Muscle of arm (tissue), 14 donors: ENCODE measurements at places on chromosomes 1 and 21.

- no peak for DNase-seq
These were observed 4.4 kb upstream of the MATN1 start for GRCh38 chr1:30727824-30728223.

GRCh38 chr1:198118134-198118533 is 38.7 kb upstream of the NEK7 start:
- peak; percentile 91 for DNase-seq

- no peak for DNase-seq
These were observed 43.7 kb downstream of the ARID4B start for GRCh38 chr1:235284231-235284769.

DNA sequence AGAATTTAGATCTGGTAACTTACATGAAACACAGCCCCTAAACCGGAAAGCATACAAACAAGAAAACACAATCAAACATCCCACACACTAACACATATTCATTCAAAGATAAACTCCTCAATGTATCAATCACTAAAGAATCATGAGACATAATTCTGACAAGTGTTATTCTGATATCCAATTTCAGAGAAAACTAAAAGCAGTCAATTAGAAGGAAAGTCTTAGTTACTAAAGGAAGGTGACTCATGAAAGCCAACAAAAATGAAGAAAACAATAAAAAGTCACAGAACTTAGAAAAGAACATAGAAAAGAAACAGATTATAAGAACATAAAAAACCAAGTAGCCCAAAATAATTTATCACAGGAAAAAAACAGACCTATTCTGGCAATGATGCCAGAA is 57.2 kb downstream of the ZZZ3 start:
- DNase-seq, result no peak

GRCh38 chr1:89672489-89673183 is 39.7 kb downstream of the LRRC8C start:
- no peak for DNase-seq

- DNase-seq, result no peak
These were observed 61.9 kb upstream of the TARDBP start for GRCh38 chr1:10950316-10951172.

- DNase-seq, result no peak
These were observed 62.4 kb downstream of the BACH1 start for GRCh38 chr21:29360799-29361765.

GRCh38 chr1:183285746-183286145 is 99.7 kb downstream of the LAMC2 start:
- DNase-seq, result no peak

GRCh38 chr1:8303876-8304275 is 14.0 kb upstream of the SLC45A1 start:
- DNase-seq, result no peak

- DNase-seq, result peak; percentile 5
These were observed 208.9 kb upstream of the C1orf174 start for GRCh38 chr1:4108758-4109627.

- DNase-seq, result no peak
These were observed 57.3 kb upstream of the STUM start for GRCh38 chr1:226491093-226491850.

DNA sequence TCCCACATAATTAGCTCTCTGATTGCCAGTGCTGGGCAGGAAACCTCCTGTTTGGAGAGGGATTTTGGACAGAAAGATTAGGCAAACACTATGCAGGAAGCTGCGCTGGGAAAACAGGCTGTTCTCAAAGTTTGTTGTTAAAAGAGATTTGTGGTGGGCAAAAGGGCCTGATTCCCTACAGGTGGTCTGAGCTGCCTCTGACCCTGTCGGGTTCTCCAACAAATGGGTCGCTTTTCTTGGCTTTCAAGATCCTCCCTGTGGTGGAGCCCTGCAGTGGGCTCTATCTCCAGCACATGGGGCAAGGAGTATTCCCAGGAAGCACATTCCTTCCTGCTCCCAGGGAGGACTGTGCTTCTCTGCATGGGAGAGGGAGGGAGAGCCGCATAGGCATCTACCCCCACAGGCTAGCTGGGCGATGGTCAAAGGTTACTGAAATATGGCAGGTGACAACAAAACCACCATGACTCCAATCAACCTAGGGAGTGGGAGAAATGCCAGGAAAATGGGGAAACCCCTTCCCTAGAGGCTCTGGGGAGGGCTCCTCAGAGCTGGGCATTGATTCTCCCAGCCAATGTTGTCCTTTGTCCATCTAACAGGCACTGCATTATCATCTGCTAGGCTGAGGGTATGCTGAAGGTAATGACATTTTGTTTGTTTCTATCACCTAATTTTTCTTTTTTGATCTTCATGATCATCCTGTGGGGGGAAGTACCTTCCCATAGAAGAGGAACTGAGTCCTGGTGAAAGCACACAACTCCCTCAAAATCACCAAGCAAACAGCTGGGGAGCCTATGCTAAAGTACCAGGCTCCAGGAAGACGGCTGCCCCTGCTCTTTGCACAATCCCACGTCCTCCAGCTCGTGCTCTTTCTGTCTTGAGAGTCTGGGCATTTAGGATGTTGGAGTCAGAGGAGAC is 85.3 kb downstream of the PLXNA2 start:
- DNase-seq, result no peak

DNA sequence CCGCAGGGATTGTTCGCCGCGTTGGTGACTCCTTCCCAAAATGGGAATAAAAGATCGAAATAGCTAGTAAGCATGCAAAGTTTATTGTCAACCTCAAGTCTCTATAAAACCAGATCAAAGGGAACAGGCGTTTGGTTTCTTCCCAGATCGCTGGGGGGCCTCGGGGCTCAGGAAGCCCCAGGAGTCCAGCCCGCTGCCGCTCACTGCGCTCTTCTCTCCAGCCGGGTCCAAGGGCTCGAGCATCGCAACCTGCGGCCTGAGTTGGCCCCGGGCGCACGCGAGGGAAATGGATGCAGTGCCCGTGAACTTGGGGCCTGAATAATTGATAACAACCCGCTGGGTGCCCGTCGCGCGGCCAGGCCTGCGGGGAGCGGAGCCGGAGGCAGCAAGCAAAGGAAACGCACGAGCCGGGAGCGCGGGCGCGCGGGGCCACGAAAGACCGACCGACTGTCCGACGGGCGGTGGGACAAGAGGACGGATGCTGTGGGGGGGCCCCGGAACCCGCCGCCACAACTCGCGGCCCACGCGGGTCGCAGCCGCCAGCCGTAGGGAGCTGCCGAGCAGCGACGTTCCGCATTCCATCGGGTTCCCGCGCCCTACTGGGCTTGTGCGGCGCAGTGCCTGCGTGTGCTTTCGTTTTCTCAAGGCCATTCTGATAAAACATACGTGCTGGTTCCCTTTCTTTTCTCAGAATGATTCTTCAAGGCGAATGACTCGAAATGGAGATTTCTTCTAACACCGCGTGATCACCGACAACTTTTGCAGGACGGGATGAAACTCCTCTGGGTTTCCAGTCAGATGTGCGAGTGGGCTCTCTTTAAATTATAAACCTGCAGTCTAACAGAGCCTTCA is 14.0 kb upstream of the ALX3 start:
- no peak for DNase-seq

- DNase-seq, result no peak
These were observed 19.9 kb downstream of the MX2 start for GRCh38 chr21:41381731-41382130.

DNA sequence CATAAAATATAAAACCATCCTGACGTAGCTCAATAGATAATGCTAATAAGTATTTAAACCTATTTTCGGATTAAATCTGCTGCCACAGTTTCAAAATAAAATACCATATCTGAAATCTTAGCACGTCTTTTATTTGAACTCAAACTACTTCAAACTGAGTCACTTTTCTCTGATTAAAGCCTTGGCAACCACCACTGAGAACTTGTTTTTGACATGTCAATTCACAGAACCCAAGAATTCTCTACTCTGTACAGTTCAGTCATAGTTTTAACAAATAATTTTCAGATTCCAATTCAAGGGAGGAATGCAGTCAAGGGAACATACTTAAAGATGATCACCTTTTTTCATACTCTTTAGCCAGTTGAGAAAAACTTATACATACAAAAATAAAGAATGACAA is 643.2 kb downstream of the KCNT2 start:
- DNase-seq, result no peak

GRCh38 chr1:180119837-180120236 is 34.8 kb upstream of the QSOX1 start:
- DNase-seq, result no peak

DNA sequence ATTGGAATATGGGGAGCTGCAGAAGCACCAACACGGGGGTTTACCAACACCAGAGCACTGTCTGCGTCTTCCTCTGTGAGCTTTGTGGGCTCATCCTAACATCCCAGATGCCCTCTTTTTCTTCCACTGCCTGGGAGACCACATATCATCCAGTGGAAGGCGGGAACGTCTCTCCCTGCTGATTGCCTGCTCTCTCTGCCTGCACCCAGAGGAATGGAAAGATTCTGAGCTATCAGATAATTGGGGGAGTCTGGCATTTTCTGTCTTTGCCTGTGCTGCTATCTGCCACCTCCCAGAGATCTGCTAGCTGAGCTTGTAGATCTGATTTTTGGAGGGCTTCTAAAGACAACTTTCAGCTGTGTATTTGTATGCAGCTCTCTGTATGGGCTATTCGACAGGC is 166.2 kb upstream of the PLXNA2 start:
- DNase-seq, result no peak

DNA sequence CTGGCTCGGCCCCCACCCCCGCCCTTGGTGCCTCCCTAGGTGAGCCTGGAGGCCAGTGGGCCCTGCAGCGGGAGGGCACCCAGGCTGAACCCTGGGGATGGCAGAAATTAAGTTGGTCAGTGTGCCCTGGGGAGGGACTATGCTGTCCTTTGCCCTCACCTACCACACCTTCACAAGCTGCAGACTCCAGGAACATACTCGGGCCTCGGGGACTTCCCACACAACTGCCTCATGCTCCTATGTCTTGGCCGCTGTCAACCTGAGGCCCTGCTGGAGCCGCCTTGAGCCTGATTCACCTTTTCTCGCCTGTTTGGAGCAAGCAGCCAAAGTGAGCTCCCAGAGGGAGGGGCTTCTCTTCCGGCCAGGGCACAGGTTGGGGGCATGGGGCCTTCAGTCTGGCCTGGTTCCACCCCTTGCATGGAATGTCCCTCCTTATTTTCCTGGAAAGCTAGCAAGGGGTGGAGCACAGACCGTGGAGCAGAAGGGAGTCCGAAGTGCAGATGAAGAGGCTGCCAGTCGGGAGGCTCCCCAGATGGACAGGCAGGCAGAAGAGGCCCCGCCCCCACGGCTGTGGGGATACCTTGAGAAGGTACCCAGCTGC is 24.7 kb downstream of the KNCN start:
- no peak for DNase-seq

DNA sequence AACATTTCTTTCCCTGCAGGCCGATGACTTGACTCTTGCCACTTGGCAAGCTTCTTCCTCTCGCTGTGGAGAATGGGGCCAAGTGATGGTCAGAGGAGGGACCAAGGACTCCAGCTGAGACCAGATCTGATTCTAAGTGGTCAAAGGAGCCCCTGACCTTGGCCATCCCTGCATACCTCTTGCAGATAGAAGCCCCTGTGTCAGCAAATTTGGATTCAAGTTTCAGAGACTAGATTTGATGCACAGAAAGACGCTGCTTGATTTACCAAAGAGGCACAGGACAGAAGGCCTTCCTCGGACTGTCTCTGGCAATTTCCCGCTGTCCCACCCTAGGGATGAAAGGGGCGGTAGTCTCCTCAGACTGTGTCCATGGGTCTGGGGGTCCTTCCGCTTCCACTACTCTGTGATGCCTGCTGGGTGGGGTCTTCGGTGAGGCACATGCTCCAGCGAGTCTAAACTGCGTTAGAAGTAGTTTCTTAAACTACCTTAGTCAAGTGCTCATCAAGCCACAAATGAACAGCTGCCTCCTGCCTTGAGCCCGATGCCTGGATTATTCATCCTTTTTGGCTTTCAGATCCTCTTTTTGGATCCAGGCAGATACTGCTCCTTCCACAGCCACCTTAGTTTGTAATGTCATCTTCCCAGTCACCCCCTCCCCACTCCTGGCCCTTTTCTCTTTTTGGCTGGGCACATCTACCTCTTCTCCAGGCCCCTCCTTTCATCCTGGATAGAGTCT is 31.8 kb upstream of the RBM15 start:
- no peak for DNase-seq

DNA sequence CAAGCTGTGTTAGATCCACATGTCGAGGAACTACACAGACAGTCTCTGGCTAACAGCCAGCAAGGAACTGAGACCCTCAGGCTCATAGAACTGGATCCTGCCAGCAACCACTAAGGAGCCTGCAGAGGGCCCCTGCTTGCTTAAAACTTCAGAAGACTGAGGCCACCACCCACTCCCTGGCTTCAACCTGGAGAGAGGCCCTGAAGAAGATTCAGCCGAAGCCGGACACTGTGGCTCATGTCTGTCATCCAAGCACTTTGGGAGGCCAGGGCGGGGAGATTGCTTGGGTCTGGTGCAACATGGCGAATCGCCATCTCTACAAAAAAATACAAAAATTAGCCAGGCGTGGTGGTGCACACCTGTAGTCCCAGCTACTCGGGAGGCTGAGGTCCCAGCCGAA is 92.6 kb upstream of the TMPRSS2 start:
- DNase-seq, result no peak

- DNase-seq, result no peak
These were observed 58.5 kb upstream of the SH3GLB1 start for GRCh38 chr1:86645851-86646250.

DNA sequence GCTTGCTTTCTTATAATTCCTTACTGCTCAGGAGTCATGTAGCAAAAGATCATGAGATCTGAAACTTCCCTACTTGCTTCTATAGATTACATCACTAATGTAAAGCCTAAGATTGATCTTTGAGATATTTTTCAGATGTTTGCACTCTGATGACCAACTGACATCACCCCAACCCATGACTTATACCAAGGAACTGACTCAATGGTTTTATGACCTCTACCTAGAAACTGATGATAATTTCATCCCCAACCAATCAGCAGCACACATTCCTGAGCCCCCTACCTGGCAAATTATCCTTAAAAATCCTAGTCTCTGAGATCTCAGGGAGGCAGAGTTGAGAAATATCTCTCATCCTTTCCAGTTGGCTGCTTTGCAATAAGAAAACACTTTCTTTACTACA is 122.3 kb upstream of the CAMK1G start:
- DNase-seq, result no peak

DNA sequence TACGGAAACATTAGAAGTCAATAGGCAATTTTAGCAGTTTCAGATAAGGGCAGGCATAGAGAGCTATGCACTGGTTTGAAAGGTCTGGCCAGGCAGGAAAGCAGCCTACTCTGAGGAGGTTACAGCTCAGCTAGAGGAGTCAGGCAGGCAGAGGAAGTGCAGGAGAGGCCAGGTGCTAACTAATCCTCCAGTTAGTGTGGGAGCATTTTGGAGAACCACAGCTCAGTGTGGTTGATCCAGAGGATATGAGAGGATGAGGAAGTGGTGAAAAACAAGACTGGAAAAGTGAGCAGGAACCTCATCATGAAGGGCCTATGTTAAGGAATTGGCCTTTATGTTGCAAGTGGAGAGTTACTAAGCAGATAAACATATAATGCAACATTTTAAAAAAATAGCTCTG is 282.4 kb upstream of the SGIP1 start:
- no peak for DNase-seq

GRCh38 chr1:220962031-220962751 is 82.9 kb downstream of the HLX start:
- no peak for DNase-seq

GRCh38 chr1:195466639-195467038 is 1141.6 kb downstream of the KCNT2 start:
- DNase-seq, result no peak
